Smooth muscle cell of bladder (primary cell): ENCODE measurements at places on chromosomes 13 and 19. TPM values are rescaled to one million over a fixed set of nuclear protein-coding genes. Genes with fewer than 3 reads are reported as not detected.

Gene FAM98C
- total RNA-seq, result 5.7 and 6.7 TPM in 2 replicates

Gene DNAAF3
- 0.09 and 0.14 TPM in 2 replicates for total RNA-seq

Gene GARIN5B
- total RNA-seq, result not detected in 2 replicates

Gene NFKBIB
- 7.5 and 8.9 TPM in 2 replicates for total RNA-seq

Gene SIGLEC8
- total RNA-seq, result not detected in 2 replicates

Gene ZNF573
- total RNA-seq, result 4.3 and 5.5 TPM in 2 replicates

Gene SELENOV
- total RNA-seq, result not detected in 2 replicates

Gene ADAMTS10
- 6.3 and 10.2 TPM in 2 replicates for total RNA-seq

Gene NACC1
- 27.7 and 38.6 TPM in 2 replicates for total RNA-seq

Gene SOHLH2
- total RNA-seq, result 0.43 and 0.83 TPM in 2 replicates

Gene CYP2F1
- total RNA-seq, result not detected in 2 replicates

Gene LRG1
- not detected in 2 replicates for total RNA-seq

Gene LMTK3
- total RNA-seq, result 0.09 and 0.14 TPM in 2 replicates

Gene ERICH6B
- total RNA-seq, result not detected in 2 replicates

Gene ARRDC2
- 4.0 and 4.4 TPM in 2 replicates for total RNA-seq

Gene KLF2
- total RNA-seq, result 1.00 and 1.9 TPM in 2 replicates

Gene NKPD1
- total RNA-seq, result 0.14 and 0.18 TPM in 2 replicates

Gene FXYD1
- total RNA-seq, result 2.4 and 2.6 TPM in 2 replicates

Gene TEX29
- 0.09 and 0.28 TPM in 2 replicates for total RNA-seq

Gene IL12RB1
- 0.14 and 0.18 TPM in 2 replicates for total RNA-seq

Gene ZNF615
- total RNA-seq, result 10.8 and 11.7 TPM in 2 replicates

Gene CTU1
- 3.8 and 5.5 TPM in 2 replicates for total RNA-seq

Gene MAP4K1
- under 0.01 and 0.37 TPM in 2 replicates for total RNA-seq

Gene ARHGEF18
- total RNA-seq, result 26.6 and 28.7 TPM in 2 replicates

Gene ABHD13
- 7.3 and 7.9 TPM in 2 replicates for total RNA-seq

Gene WDR88
- total RNA-seq, result not detected in 2 replicates

Gene FUT2
- not detected in 2 replicates for total RNA-seq

Gene TNFSF13B
- total RNA-seq, result 11.7 and 16.6 TPM in 2 replicates

Gene ZNF766
- total RNA-seq, result 8.4 and 11.6 TPM in 2 replicates

Gene RTBDN
- not detected in 2 replicates for total RNA-seq
